ENCODE measurements at places on chromosomes 1 and 21.
A peak's percentile ranks its signal among the peaks of the same experiment; 100 is the strongest.

GRCh38 chr1:204080163-204080903 is 7.4 kb downstream of the SOX13 start:
- H3K4me1 ChIP-seq, result peaks cover 92% of the 10 kb centered on the region
- peak overlapping the region; percentile 89 for H3K27ac ChIP-seq
- H3K27me3 ChIP-seq, result no peaks in the 10 kb centered on the region
- peak overlapping the region; percentile 34 for H3K4me3 ChIP-seq

DNA sequence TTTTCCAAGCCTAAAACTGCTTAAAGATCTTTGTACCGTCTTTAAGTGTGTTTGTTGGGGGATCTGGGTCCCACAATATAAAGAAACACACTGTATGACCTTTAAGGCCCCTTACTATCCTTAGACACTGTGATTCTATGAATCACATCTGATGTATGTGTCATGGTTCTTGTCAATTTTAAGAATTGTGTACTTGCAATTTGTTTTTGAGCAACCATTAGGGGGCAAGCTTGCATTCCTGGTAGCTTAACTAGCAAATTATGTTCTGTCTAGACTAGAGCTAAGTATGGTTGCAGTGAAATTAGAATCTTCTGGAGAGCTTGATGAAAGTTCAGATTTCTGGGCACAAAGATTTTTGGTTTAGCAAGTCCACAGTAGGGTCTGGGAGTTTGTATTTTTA is 219.5 kb downstream of the TPR start:
- no peak overlapping the region for H3K4me3 ChIP-seq
- no peaks in the 10 kb centered on the region for H3K4me1 ChIP-seq
- no peak overlapping the region for H3K27ac ChIP-seq
- no peak for DNase-seq

DNA sequence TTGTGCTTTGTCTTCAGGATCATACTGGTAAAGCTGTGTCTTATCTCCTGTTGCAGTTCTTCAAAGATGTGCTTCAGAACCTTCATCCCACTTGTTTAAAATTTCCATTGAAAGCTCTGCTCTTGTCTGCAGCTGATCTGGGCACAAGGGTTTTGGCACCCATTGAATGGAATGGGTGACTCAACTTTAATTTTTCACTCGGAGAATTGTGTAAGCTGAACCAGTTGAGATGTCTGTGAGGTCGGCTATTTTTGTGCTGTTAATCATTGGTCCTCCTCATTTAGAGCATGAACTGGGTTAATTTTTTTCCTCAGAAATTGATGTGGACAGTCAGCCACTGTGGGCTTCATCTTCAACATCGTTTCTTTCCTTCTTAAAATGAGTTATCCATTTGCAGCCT is 252.1 kb downstream of the TM2D1 start:
- H3K4me3 ChIP-seq, result no peak overlapping the region
- DNase-seq, result no peak
- no peaks in the 10 kb centered on the region for H3K4me1 ChIP-seq
- no peaks in the 10 kb centered on the region for H3K27me3 ChIP-seq
- no peaks in the 10 kb centered on the region for H3K36me3 ChIP-seq

DNA sequence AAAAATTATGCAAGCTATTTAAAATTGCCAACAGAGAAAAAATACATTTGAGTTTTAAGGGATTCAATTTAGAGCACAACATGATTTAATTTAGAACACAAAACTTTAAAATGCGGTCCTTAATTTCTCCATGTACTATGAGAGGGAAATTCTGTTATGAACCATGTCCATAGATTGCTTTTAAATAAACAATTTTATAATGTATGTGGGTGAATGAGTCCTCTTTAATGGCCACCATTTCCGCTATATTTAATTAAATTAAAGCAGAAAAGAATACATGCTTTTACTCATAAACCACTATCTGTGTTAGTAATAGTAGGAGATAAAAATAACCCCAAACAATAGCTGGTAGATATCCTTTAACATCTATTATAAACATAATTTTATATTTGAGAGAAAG is 914.6 kb downstream of the LTN1 start:
- H3K4me3 ChIP-seq, result no peak overlapping the region
- H3K27me3 ChIP-seq, result no peaks in the 10 kb centered on the region
- no peak for DNase-seq
- H3K27ac ChIP-seq, result no peak overlapping the region
- no peaks in the 10 kb centered on the region for H3K4me1 ChIP-seq
- no peaks in the 10 kb centered on the region for H3K36me3 ChIP-seq

DNA sequence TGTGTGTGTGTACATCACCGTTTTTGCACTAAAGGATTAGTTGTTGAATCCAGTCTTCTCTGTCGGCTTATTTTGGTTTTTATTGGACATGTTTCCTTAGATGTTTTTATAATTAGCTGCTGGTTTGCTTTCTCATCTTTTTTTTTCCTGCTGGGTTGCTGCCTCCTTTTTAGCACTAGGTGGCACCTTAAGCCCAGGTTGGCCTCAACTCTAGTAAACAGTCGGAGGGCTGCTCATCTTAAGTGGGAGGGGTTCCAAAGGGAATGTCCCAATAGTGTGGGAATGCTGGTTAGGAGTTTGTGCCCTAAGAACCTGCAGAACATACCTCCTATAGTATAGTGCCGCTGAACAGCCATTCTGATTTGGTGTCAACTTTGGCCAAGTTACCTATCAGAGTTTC is 570.1 kb upstream of the CXADR start:
- H3K27ac ChIP-seq, result no peak overlapping the region
- no peaks in the 10 kb centered on the region for H3K27me3 ChIP-seq
- no peak overlapping the region for H3K4me3 ChIP-seq
- no peaks in the 10 kb centered on the region for H3K36me3 ChIP-seq

- H3K27ac ChIP-seq, result no peak overlapping the region
- no peak overlapping the region for H3K4me3 ChIP-seq
- no peaks in the 10 kb centered on the region for H3K27me3 ChIP-seq
- no peak for DNase-seq
Observed at GRCh38 chr1:58724483-58724882, 24.6 kb upstream of the MYSM1 start.

DNA sequence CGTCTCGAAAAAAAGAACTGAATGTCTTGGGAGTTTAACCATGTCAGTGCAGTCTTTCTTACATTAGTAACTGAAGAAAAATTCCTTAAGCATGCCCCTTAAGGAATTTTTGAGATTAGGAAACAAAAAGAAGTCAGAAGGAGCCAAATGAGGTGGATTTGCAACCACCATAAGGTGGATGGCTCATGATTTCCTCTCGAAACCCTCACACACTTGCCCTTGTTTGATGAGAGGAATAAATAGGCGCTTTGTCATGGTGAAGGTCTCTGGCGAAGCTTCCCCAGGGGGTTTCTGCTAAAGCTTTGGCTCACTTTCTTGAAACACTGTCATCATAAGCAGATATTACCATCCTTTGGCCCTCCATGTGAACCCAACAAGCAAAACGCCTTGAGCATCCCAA is 68.2 kb downstream of the POFUT2 start:
- peak overlapping the region; percentile 36 for H3K27ac ChIP-seq

GRCh38 chr1:53685272-53686051 is 53.5 kb downstream of the GLIS1 start:
- no peaks in the 10 kb centered on the region for H3K4me1 ChIP-seq
- no peak overlapping the region for H3K27ac ChIP-seq
- H3K4me3 ChIP-seq, result no peak overlapping the region
- H3K36me3 ChIP-seq, result no peaks in the 10 kb centered on the region
- no peak for DNase-seq
- no peaks in the 10 kb centered on the region for H3K27me3 ChIP-seq

- no peaks in the 10 kb centered on the region for H3K4me1 ChIP-seq
- H3K4me3 ChIP-seq, result no peak overlapping the region
- H3K36me3 ChIP-seq, result peaks cover 31% of the 10 kb centered on the region
- no peak for DNase-seq
Observed at GRCh38 chr1:115669002-115669673, 27.4 kb downstream of the VANGL1 start.

- no peak overlapping the region for H3K27ac ChIP-seq
- no peaks in the 10 kb centered on the region for H3K36me3 ChIP-seq
- no peaks in the 10 kb centered on the region for H3K4me1 ChIP-seq
- H3K27me3 ChIP-seq, result no peaks in the 10 kb centered on the region
- DNase-seq, result no peak
Observed at GRCh38 chr1:24373044-24373443, 40.5 kb downstream of the STPG1 start.

Data from tibial artery (tissue), 4 donors.